ENCODE measurements at places on chromosomes 4 and X.

DNA sequence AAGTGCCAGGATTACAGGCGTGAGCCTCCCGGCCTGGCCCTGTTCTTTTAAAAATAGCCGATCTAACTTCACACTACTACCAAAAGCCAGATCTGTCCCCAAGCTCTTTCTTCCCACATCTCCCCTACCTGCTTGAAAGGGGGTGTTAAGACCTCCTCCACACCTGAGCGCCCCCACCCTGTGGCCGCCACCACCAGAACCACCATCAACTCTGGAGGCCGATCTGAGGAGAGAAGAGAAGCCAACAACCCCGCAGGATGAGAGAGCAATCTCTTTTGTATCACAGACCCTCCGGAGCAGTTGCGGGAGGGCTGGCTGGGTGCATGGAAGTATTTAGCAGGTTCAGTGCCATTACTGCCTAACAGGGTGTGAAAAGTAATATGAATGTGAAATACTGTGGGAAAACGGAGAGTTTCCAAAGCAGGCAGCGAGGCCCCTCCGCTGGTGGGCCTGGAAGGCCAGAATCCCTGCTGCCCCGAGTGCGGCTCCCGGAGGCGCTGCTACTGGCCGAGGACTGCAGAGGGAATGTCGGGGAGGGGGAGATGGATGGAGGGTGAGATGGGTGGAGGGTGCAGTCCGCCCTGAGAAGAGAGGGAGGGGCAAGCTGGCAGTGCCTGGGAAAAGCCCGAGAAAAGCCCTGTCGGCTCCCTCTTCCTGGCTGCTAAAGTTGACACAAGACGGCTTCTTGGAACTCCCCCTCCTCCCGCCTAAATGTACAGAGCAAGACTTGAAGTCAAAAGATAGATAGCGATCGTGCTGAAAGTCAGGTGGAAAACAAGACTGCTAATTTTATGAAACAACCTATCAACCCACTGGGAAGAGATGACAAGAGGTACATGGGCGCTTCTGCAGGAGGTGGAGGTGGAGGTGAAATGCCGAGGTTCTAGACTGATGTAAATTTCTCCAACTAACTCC, 22.3 kb downstream of the HAND2 start:
- no peak for DNase-seq

DNA sequence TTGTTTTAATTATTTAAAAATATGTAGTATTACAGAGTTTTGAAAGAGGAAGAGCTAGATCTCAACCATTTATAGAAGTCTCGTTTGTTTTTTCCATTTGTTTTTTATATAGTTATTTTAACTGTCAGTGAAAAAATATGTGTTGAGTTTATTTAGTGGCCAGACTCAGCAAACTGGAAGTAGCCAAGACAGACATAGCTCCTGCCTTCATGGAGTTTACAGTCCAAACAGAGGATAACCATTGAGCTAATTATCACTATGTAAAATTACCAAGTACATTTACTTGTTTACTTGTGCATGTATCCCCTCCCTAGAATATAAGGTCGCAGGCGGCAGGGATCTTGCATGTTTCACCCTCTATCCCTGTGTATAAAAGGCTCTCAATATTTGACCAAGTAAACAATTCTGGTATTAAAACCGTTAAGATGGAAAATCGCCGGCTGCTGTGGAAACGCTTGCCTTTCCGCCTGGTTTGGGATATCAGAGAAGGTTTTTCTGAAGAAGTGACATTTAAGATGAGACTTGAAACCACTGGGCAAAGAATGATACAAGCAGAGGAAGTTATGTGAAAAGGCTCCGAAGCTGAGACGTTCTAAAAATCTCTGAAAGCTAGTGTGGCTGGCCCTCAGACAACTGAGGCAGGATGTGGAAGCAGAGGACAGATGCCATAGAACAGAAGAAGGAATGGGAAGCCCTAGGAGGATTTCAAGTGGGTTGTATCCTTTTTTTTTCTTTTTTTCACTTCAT, 1.3 kb upstream of the CCNI start:
- DNase-seq: no peak

DNA sequence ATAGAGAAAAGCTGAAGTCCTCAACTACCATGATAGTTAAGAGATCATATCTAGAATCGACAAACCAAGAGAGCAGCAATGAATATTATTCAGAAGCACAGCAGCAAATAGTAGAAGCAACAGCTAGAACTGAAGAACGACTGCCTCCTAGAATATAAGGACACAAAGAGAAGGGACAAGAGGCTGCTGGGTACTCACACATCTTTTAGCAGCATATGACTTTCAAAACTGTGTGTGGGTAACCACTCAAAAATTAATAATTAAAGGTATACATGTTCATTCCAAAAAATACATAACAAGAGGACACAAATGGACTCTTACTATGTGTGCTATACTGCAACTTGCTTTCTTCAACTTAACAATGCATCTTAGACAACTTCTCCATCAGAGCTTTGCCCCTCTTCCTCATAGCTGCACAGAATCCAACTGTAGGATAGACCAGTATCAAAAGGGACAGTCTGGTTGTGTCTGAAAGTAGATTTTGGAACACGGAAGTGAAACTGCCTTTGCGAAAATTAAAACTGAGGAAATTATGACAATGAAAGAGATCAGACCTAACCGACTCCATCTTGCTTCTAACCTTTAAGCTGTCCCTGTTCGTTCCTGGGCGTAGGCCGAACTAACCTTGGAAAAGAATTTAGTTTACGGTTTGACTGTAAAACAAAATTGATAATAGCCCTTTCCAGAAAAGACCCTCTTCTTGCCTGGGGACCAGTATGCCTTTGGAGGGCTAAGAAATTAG, 125.7 kb downstream of the SH3KBP1 start:
- DNase-seq: no peak

DNA sequence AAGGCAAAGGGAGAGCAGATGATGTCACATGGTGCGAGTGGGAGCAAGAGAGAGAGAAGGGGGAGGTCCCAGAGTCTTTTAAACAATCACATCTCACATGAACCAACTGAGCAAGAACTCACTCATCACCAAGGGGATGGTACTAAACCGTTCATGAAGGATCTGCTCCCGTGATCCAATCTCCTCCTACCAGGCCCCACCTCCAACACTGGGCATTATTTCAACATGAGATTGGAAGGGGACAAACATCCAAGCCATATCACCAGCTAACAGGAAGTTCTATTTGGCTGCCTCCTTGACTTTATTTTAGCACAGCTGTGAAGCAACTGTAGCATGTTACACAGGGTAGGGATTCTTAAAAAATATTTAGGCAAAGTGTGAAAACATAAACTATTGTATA, 102.5 kb downstream of the DDIT4L start:
- no peak for DNase-seq

DNA sequence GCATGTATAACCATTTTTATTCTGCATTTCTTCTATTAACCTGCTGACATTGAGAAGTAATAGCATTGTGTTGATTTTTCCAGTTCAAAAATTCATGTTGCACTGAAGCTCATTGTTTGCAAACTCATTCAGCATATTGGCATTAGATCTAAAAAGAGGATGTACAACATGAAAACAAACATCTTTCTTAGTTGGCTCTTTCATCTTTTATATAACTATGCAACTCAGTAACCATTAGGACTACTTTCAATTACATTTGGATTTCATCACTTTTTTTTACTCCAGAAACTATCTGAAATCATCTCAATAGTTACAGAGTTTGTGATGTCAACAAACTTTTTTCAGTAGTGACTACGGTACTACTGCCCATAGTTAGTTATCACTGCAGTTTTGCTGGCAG, 346.0 kb upstream of the EPHA5 start:
- no peak for DNase-seq

GRCh38 chr4:91935217-91935616, 368.5 kb upstream of the GRID2 start:
- no peak for DNase-seq

- no peak for DNase-seq
These were observed 142.3 kb upstream of the F9 start for GRCh38 chrX:139388254-139388653.

DNA sequence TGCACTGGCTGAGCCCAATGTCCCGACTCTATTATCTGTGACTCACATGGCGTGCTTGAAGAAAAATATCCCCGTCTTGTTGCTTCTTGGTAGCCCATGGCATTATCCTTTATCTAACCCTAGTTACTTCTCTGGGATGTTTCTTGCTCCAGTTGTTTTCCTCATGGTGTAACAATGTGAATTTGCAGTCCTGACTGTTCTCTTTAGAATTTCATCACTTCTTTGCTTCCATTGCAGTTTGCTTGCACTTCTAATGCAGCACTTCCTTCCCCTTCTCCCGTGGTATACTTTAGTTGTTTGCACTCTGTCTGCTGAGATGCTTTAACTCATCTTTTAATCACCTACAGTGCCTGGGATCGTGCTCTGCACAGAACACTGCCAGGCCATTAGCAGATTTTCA, 126.9 kb downstream of the MAML3 start:
- no peak for DNase-seq

- DNase-seq: no peak
These were observed 97.0 kb upstream of the LNX1 start for GRCh38 chr4:53688186-53688790.

DNA sequence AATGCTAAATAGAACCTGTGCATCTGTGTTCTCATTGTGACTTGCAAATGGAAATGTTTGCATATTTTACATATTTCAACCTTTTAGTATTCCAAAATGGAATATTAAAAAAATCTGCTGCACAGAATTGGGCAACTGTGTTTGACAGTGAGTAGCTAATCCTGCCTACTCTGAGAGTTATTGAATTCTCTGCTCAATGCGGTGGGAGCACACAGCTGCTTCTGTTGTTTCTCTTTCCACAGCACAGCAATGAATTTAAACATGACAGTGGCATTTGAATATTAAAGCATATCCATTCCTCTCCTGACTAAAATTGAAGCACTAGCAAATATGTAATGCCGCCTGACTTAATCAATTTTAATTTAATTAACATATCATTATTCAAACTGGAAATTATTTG, 366.6 kb downstream of the GASK1B start:
- no peak for DNase-seq

- DNase-seq: no peak
These were observed 608 bp downstream of the RAPGEF2 start for GRCh38 chr4:159103384-159103990.

DNA sequence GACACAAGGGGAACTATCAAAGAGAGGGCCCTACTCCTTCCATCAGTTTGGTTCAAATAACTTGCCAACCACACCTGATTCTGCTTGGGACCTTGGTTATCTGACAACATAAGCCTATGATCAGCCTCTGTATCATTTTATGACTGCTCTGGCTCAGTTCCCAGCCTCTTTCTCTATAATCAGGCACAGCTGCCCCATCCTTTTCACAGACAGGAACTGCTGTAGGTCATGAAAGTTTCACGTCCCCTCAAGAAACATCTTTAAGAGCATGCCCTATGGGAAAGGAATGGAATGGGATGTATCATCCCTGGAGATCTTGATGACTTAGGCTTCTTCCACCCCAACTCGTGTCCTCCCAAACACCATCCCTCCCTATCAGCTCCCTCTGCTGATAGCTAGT, 243.4 kb downstream of the AR start:
- no peak for DNase-seq

DNA sequence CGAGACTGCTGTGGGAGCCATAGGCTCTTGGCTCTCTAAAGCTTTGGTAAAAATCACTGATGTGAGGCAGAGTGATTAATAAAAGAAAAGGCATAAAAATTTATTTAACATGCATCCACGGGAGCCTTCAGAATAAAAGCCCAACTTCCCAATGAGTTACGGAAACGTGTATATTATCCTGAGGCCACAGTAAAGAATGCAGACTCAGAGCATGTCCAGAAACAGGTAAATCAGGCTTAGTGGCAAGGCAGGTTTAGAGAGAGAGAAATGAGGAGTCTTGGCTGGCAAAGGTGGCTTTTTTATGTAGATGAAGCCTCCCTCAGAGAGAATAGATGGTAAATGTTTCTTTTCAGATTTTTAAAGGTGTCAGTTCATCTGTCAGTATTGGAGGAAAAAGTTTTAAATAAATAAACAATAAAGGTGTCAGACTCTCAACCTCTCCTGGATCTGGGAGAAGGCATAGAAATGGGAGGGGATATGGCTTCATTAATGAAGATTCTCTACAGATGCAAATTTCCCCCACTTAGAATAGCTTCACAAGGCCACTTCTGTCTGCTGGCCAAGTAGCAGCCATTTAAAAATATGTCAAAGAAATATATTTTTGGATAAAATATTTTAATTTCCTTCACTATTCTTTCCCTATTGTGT, 24.0 kb downstream of the C4orf51 start:
- no peak for DNase-seq

DNA sequence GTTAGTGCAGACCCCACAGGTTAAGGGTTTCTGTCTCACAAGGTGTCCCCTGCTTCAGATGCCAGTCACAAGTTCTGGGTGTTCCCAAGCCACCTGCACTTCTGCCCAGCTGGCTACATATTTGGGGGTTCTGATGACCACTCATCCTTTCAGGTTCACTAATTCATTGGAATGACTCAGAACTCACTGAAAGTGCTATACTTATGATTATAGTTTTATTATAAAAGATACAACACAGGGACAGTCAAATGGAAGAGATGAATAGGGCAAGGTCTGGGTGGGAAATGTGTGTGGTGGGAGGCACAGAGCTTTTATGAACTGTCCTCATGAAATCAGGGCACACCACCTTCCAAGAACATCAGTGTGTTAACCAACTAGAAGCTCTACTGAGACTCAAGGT, 97.7 kb upstream of the CASK start:
- DNase-seq: no peak

DNA sequence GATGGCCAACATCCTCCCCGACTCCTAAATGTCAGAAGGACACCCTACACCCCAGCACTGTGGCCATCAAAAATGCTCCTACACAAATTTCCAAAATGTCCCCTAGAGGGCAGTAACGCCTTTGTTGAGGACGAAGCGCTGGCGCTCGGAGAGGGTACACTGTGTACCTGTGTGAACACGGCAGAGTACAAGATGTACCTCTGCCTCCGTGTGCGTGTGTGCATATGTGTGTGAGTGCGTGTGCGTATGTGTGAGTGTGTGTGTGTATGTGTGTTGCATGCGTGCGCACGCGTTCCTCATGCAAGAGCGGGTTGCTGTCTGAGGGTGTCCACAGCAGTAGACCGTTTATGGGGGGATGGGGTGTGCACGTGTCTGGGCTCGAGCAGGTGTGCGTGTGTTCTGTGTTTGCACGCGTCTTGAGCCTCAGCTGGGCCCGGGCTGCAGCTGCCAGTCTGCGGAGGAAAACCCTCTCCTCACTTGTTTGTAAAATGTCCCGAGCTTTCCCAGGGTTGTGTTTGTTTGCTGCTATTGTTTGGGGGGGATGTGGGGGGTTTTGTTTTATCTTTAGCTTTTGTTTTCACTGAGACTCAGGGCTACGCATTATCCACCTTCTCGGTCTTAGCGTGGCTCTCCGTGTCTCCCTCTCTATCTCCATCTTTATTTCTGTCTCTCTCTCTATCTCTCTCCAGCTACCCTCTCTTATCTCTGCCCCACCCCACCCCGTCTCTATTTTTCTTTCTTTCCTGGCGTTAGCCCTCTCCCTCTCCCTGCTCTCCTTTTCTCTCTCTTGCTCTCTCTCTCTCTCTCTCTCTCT, 10.4 kb upstream of the TSPYL2 start:
- peak; percentile 39 for DNase-seq

GRCh38 chr4:22465996-22466395, 49.9 kb downstream of the ADGRA3 start:
- DNase-seq: no peak

GRCh38 chr4:183830438-183830985, 74.6 kb upstream of the STOX2 start:
- DNase-seq: no peak

GRCh38 chr4:145731028-145731427, 51.1 kb downstream of the C4orf51 start:
- no peak for DNase-seq

- no peak for DNase-seq
These were observed 159.6 kb downstream of the SOWAHB start for GRCh38 chr4:76738086-76738931.

- no peak for DNase-seq
These were observed 648 bp upstream of the SCD5 start for GRCh38 chr4:82799006-82799881.

All from stimulated activated CD8-positive, alpha-beta memory T cell treated with anti-CD3 and anti-CD28 coated beads, Interleukin-4, amount 100 ng/mL, for 4 hours (primary cell).